ENCODE measurements at places on chromosomes 4 and X.

DNA sequence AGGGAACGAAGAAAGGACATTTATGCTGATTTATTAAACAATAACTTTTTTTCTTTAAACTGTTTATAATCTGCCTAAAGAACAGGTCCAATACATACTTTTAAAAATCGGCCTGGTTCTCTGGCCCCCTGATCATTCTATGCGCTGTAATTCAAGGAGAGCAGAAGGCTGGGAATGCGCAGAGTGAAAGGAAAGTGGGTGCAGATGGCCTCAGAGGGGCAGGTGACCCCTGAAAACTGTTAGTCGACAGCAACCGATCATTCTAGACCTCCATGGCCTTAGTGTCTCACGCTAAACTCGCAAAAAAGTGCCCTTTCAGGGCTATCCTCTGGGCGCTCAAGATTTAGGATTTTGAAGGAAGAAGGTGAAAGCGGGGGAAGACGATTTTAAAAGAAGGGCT, 2.2 kb downstream of the PDE5A start:
- DNase-seq, result no peak

DNA sequence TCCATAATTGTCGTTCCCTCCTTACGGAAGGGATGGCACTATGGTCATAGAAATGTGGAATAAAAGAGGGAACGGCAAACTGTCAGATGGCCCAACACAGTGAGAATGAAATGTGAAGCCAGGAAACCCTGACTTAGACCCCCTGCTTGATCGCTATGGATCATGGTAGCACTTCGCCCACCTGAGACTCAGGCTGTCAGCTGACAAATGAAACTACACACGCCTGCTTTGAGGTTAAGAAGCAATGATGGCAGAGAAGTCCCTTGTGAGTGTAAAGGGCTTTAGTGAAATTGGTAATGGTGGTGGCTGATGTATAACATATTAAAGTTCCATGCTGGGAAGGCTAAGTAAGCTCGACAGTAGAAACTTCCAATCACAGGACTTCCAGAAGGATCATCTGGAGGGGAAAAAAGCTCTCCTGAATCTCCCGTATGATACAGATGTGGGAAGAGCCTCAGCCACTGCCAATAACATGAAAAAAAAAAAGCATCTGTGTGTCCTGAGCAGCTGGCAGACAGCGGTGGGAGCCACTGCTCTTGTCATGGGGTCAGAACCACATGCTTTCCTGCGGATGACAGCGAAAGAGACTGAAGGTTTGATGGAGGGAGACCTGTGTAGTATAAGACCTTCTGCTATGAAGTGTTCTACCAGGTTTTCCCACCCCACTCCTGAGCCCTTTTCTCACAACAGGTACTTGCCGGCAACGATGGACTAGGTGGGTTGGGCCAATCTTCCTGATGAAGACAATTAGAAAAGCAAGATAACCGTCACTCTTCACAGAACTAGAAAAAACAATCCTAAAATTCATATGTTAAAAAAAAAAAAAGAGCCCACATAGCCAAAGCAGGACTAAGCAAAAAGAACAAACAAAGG, 107.6 kb downstream of the AFAP1 start:
- no peak for DNase-seq

GRCh38 chr4:55949482-55949802, 697 bp downstream of the CEP135 start:
- DNase-seq, result no peak

DNA sequence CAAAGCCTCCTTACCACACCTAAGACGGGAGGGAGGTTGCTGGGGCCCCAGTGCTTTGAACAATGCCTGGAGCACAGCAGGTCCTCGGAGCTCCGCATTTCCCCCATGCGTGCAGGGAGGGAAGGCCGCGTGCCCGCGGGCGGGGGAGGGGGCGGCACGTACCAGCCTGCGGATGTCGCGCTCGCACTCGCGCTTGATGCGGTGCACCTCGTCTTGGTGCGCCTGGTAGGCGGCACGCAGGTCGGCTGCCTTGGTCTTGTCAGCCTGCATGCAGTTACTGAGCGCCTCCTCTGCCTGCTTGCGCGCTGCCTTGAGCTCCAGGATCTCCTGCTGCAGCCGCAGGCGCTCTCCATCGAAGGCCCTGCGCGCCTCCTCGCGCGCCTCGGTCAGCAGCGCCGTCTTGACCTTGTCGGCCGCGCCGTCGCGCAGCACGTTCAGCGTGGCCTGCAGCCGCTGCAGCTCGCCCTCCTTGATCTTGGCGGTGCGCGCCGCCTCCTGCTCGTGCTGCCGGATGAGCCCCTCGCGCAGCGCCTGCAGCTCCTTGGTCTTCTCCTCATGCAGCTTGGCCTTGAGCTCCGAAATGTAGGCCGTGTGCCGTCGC, 87.2 kb upstream of the C4orf50 start:
- no peak for DNase-seq

- no peak for DNase-seq
These were observed 52.7 kb downstream of the ZNF718 start for GRCh38 chr4:176995-177394.

DNA sequence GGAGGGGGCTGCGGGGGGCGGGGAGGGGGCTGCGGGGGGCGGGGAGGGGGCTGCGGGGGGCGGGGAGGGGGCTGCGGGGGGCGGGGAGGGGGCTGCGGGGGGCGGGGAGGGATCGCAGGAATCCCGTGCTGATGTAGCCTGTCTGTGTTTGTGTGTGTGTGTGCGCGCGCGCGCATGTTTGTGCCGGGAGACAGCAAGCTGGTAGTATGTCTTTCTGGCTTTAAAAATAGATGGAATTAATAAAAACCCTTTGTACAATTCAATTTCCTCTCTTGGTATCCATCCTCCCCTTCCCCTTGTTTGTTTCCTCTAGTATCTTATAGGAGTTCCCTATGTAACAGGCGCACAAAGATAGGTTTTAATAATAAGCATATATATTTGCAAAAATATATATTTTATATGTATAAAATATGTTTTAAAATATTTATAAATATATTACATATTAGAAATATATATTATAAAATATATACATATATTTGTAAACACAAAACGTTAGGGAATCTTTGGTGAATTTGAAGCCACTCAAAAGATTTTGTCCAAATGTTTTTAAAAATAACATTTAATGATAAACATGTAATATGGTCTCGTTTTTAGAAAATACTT, 782 bp downstream of the ARHGAP24 start:
- DNase-seq, result no peak

- no peak for DNase-seq
These were observed 106.0 kb upstream of the PLAC1 start for GRCh38 chrX:134764202-134764785.

- no peak for DNase-seq
These were observed 28.5 kb downstream of the PHEX start for GRCh38 chrX:22060415-22061280.

GRCh38 chr4:92551616-92552015, 247.8 kb downstream of the GRID2 start:
- no peak for DNase-seq

GRCh38 chr4:6802025-6802424, 19.5 kb downstream of the KIAA0232 start:
- DNase-seq, result no peak

- DNase-seq, result no peak
These were observed 29.1 kb upstream of the GRSF1 start for GRCh38 chr4:70868778-70869177.

DNA sequence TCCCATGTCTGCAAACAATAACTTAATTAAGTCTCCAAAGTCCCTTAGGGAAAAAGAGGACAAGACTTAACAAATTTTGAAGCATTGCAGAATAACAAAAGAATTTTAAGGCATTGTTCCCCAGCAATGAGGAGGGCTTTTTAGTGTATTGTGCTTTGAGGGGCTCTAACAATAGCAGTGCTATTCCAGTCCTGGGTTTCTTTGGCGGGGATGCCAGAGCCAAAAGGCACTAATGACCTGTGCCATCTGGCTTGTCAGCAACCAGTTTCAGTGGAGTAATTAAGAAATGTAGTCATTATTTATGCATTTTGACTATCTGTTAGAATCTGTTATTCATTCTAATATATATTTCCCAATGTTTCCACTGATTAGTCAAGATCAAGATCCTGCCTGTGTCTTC, 575.4 kb downstream of the SPRY1 start:
- no peak for DNase-seq

- DNase-seq, result no peak
These were observed 80.4 kb downstream of the FRAS1 start for GRCh38 chr4:78137532-78137931.

DNA sequence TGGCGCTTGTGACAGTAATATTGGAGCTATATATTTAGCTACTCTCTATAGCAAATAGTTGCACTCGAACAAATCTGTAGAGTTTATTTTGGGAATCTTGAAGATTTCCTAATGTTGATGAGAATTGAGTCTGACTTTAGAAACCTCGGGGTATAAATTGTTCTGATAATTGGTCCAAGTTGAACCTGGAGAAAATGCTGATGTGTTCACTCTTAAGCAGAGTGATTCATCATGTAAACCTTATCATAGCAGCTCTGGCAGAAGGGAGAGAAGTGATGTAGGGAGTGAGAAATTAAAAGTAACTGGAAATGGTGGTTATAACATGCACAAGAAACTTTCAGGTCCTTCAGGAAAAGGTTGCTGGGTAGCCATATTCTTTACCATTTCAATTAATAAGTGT, 16.4 kb upstream of the SLC4A4 start:
- no peak for DNase-seq

GRCh38 chrX:32673193-32673592, 538.2 kb downstream of the DMD start:
- DNase-seq, result no peak

DNA sequence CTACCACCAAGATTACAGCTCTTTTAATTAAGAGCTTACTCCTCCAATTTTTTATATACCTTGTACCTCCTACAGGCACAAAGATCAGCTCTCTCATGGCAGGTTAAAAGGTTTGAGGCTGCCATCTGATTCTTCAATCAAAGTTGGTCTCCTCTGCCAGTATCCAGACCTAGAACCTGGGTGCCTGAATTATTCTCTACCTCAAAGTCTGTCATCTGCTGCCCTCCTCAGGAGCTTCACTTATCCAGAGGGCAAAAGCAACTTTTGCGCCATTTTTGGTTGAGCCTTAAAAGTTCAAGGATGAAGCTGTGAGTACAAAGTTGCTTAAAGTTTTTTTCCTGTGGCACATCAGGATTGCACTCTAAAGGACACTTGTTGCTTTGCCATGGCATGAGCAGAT, 343.7 kb upstream of the PPP1R2C start:
- DNase-seq, result no peak

DNA sequence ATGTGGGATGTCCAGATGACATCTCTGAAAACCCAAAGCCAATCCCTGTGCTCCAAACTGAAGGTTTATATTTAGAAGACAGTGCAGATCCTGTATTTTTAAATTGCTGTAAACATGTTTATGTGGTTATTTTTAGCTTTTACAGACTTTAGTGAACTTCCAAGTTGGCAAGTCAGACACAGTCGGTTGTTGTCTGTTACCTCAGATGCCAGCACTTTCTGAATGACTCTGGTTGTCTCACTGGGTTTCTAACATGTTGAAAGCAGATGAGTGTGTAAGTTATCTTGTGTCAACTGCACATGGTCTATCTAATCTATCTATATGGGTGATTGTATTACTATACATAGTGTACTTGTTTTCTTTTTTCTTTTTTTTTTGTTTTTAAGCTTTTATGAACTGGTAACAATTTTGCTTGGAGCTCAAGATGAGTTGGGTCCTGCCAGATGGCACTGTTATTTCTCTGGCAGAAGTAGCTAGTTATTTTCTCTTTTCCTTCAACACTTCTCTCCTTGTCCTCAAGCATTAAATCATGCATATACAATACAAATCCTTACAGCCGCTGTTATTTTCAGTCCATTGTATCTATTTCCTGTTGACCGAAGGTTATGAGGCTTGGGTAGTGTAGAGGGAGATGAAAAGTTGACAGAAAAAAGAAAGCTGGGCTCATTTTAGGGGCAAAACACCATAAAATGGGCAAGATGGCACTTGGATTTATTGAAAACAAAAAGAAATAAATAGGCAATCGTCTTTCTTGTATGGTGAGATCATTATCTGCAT, 66.3 kb downstream of the GAB1 start:
- no peak for DNase-seq

- no peak for DNase-seq
These were observed 92.1 kb downstream of the KDR start for GRCh38 chr4:55033296-55033695.

- DNase-seq, result no peak
These were observed 119.0 kb downstream of the ANKRD50 start for GRCh38 chr4:124593494-124593893.

GRCh38 chr4:84263415-84263814, 235.7 kb downstream of the NKX6-1 start:
- no peak for DNase-seq

GRCh38 chrX:116282751-116283150, 112.2 kb downstream of the AGTR2 start:
- no peak for DNase-seq

GRCh38 chr4:72446353-72447055, 122.5 kb downstream of the ADAMTS3 start:
- DNase-seq, result no peak
